Activated CD8-positive, alpha-beta T cell treated with anti-CD3 and anti-CD28 coated beads, Interleukin-2, amount 10 ng/mL, durations not matched to agents 7 days and 5 days (primary cell): ENCODE measurements at places on chromosomes 4 and X. TPM values are rescaled to one million over a fixed set of nuclear protein-coding genes. Genes with fewer than 3 reads are reported as not detected.
A peak's percentile ranks its signal among the peaks of the same experiment; 100 is the strongest.

DNA sequence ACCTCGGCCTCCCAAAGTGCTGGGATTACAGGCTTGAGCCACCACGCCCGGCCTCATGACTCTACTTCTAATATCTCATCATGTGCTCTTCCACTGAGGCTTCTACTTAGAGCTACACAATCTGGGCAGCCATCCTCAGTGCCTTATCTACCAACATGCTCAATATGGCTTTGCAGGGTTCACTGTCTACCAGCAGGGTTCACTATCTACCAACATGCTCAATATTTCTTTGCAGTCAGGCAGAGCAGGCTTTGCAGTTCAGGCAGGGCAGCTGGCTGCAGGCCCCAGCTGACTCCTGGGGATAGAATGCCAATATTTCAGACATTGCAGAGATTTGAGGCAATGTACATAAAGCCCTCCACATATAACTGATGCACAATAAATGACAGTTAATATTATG, 47.5 kb downstream of the PKD2 start:
- H3K27ac ChIP-seq: no peak overlapping the region
- no peaks in the 10 kb centered on the region for H3K27me3 ChIP-seq
- DNase-seq: no peak
- H3K4me3 ChIP-seq: no peak overlapping the region
- peaks cover 10% of the 10 kb centered on the region for H3K36me3 ChIP-seq

The TLL1 gene
- not detected for total RNA-seq

- no peaks in the 10 kb centered on the region for H3K27me3 ChIP-seq
- H3K27ac ChIP-seq: no peak overlapping the region
- peaks cover 15% of the 10 kb centered on the region for H3K36me3 ChIP-seq
- no peak for DNase-seq
Observed at GRCh38 chrX:130669233-130669632, 233.8 kb downstream of the ENOX2 start.

DNA sequence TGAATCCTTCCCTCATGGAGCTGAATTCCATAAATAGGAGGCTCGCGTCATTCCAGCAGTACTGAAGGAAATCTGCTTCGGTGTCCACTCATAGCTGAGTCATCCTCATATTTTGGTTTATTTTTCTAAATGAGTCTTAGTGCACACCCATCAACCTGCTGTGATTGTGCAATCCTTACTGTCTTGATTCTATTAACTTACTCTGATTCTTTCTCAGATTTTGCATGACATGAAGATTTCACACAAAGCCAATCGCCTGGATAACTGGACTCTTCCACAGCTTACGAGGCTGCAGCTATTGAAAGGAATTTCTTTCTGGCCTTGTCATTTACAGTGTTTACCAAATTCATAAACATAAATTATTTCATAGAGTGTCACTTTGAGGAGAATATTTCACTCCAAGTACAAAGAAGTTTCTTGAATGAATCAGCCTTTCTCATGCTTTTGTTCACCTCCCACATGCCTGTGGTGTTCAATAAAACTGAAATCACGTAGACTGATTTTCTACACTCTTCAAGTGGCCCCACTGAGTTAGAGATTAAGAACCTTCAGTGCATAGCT, 207.6 kb upstream of the SLITRK2 start:
- DNase-seq: no peak
- no peaks in the 10 kb centered on the region for H3K27me3 ChIP-seq
- no peak overlapping the region for H3K4me3 ChIP-seq

The GABRE gene
- total RNA-seq: not detected

- no peaks in the 10 kb centered on the region for H3K36me3 ChIP-seq
- no peaks in the 10 kb centered on the region for H3K27me3 ChIP-seq
- no peaks in the 10 kb centered on the region for H3K4me1 ChIP-seq
- no peak overlapping the region for H3K27ac ChIP-seq
- no peak overlapping the region for H3K4me3 ChIP-seq
Observed at GRCh38 chrX:72028701-72029470, 102.8 kb downstream of the RTL5 start.

DNA sequence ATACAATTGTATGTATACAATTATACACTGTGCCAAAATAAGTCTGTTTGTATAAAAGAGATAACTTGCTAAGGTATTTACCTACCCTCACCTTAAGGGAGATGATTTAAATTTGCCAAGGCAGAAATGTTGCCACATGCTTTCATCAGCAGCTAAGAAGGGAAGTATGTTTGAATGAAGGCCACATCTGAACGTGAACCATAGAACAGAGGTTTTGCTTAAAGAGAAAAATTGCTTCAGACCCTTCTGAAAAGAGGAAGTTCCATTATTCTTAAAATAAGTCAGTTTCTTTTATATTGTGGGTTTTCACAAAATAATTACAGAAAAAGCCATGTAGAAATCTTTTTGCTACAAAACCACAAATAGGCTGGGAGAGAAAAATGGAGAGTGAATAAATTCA, 621.5 kb upstream of the HTR2C start:
- no peak for DNase-seq
- no peaks in the 10 kb centered on the region for H3K36me3 ChIP-seq
- no peak overlapping the region for H3K27ac ChIP-seq
- no peak overlapping the region for H3K4me3 ChIP-seq
- no peaks in the 10 kb centered on the region for H3K4me1 ChIP-seq

DNA sequence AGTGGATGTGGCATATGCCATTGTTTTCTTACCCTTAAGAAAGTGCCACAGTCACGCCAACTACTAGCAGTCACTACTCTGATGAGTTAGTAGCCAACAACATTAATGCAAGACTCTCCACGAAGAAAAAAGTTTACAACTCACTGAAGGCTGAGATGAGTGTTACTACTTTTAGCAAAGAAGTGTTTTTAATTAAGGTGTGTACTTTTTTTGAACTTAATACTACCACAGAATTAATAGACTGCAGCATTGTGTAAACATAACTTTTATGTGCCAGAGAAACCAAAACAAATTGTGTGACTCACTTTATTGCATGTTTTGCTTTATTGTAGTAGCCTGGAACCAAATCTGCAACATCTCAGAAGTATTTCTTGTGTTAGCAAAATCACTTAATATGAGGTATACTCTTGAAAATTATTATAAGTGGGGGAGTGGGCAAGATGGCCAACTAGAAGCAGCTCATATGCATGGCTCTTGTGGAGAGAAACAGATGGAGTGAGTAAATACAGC, 2.2 kb upstream of the UGT2B4 start:
- no peaks in the 10 kb centered on the region for H3K27me3 ChIP-seq

The CENPI gene
- 40.2 TPM for total RNA-seq

GRCh38 chr4:170025523-170026252, 507 bp downstream of the MFAP3L start:
- H3K36me3 ChIP-seq: peaks cover 5% of the 10 kb centered on the region
- H3K27ac ChIP-seq: no peak overlapping the region
- H3K4me1 ChIP-seq: peaks cover 17% of the 10 kb centered on the region
- peak overlapping the region; percentile 66 for H3K4me3 ChIP-seq
- H3K27me3 ChIP-seq: peaks cover 54% of the 10 kb centered on the region
